ENCODE measurements at places on chromosomes 7 and 10.

GRCh38 chr7:48782511-48782910 is 141.8 kb upstream of the CDC14C start:
- no peak for DNase-seq

- DNase-seq = no peak
Measured at GRCh38 chr7:106110885-106111654, 1.0 kb downstream of the SYPL1 start.

DNA sequence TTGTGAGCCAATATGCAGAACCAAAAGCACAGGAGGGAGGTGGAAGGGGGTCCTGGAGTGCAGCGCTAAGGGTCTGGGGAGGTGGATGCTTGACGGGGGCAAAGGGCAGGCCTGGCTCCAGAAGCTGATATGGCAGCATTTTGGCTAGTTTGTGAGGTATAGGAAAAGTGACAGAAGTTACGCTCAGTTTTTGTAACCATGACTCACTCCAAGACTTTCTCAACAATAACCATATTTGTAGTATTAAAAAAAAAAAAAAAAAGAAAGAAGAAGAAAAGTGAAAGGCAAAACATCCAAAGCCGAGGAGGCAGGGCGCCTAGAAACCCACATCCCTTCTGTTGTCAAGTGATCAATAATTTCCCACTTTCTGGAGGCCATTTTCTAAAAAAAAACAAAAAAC is 92.3 kb downstream of the RNF216 start:
- DNase-seq = no peak

DNA sequence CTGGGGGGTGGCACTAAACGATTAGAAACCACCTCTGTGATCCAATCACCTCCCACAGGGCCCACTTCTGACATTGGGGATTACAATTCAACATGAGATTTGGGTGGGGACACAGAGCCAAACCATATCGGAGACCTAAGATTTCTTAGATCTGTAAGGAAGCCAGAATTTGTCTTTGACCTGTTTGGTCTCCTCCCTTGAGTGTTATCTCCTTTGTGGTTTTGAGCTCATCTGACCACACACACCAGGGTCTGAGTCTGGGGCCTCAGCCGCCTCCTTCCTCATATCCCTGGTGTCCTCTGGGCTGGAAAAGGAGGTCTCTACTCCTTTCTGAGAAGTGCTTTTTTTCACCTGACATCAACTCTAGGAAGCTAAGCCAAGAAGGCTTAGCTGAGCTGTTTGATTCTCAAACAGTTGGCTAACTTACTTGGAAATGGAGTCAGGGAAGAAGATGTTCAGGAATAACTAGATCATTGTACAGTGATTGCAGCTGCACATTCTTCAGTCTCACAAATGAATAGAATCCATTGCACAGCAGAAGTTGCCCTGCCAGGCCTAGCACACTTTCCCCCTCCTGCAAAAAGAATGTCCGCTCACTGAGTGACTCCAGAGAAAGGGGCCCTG is 167.4 kb downstream of the ARHGAP21 start:
- no peak for DNase-seq

DNA sequence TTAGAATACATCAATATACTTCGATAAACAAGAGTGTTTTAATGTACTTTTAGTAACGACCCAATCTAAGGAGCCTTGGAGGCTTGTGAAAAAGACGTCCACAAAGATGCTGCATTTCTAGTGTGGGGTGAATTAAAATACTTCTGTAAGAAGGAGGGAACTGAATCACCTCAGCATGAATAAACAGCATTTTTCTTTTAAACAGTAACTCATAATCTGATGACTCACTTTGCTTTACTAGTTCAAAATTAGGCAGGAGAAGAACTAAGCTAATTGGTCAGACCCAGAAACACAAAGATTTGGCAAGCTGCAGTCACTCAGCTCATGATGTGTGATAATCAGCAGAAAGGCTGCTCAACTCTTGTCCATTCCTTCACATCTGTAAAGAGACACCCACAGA is 24.2 kb downstream of the NCOA4 start:
- DNase-seq = no peak

Data from thoracic aorta (tissue), 2 donors.